ENCODE measurements at places on chromosomes 12 and 14.

DNA sequence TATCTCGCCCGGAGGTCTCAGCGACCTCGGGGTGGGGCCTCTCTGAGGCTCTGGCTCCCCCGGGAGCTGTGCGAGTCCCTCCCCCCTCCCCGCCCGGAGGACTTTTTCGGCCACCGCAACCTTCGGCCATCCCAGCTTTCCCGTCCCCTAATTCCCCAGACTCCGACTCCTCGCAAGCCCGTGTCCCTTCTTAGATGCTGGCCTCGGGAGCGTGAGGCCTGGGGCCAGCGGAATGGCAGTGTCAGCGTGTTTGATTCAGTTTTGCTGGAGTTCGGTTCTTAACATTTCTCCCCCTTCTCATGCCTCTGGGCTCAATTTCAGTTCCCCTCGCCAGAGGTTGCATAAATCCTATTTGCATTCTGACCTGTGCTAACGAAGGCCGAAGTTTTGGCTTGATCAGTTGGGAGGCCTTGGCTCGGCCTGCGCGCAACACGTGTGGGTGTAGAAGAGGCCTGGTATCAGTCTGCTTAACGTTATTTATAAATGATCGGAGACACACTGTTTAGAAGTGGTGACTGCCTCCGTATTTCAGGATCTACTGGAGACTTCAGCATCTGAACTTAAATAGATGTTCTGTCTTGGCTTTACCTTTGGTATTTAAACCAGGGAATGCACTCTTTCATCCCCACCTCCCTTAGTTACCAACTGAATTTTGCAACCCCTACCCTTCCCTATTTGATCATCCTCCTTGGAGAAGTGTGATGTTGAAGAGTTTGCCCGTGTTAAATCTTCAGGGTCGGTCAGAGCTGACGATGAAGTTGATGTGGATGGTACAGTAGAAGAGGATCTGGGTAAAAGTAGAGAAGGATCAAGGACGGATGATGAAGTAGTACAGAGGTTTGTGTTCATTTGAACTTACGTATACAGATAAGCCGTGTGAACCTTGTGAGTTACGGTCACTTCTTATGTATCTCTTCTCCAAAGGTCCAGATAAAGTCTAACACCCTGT lies 851 bp downstream of the HSP90B1 start:
- peak; percentile 68 for DNase-seq

- no peak for DNase-seq
Measured at GRCh38 chr14:50520947-50521815, 11.2 kb downstream of the MAP4K5 start.

- no peak for DNase-seq
Measured at GRCh38 chr12:19201661-19202060, 72.1 kb downstream of the PLEKHA5 start.

DNA sequence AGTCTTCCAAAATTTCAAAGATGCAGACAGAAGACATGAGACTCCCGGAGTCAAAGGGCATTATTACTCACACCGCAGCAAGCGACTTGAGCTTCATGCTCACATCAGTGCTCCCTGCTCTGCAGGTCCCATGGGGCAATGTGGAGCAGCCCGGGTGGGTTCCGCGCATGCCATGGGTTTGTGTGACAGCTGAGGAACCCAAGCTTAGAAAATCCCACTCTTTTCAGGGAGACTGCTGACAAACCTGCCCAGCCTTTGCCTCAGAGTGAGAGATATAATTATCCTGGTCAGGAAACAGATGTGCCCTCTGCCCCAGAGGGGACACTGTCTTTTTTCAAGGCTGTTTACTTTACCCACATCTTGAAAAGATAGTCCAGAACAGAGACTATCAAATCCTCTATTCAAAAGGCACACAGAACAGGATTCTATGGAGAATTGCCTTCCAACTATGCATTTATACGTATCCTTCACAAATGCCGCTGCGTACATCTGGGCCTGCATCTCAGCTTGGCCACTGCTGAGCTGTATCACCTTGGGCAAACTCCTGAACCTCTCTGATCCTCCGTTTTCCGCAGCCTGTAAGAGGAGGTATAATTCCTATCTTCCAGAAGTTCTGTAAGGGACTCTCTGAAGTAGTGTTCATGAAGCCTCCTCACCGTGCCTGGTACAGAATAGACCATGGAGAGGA lies 16.0 kb downstream of the C14orf132 start:
- no peak for DNase-seq

DNA sequence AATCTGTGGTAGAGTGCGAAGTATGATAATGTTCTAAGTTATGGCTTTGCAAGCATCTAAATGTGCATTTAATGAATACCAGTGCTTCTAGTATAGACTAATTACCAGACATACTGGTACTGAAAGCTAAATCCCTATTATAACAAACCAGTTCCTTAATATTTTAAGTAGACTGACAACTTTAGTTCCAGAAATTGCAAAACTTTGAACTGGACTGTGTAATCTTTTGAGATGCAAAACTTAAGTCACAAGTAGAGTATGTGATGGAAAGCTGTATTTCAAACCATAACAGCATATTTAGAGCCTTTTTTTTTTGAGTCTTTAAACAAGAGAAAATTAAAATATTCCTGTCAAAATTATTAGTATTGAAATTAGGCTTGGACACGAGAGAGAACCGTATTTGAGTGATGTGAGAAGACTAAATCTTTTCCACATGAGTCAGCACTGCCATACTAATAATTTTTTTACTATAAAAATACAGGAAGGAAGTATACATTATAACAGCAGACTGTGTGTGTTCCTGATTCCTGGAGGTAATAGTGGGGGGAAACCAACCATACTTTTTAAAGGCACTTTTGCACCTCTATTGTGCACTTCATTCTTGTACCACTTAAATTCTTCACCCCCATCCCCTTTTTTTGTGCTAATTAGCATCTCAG lies 45.5 kb downstream of the PPM1A start:
- no peak for DNase-seq

- DNase-seq = no peak
Measured at GRCh38 chr14:29545714-29546113, 381.9 kb downstream of the PRKD1 start.

DNA sequence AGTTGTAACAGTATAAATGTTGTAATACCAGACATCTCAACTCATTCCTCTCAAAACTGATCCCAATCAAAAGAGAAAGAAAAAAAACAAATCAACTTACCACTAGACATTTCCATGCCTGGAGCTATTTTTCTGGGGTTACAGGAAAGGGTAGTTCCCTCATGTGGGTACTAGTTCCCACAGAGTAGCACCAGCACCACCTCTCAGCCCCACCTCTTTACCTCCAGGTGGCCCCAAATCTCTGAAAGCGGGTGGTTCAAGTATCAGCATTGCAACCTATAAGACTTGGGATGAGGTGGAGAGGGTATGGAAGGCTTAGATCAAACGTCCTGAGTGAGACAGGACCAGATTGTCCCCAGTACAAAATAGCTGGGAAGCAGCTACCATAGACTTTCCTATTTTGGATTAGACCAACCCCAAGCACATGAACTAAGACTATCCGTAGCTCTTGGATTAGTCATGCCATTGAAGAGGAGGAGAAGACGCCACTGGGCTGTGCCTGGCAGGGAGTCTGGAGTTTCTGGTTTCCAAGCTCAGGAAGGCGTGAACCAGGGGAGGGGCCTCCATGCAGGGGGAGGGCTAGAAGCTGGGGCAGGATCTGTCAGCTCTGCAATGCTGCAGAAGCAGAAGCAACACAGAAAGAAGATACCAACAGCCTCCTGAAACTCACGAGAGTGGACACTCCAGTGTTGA lies at the start of gene SLC39A2:
SLC39A2 (plus strand) TSS at position 620 of the 693 bp plus-strand sequence. CDS start 154 bp downstream, outside the sequence.
- DNase-seq = no peak

DNA sequence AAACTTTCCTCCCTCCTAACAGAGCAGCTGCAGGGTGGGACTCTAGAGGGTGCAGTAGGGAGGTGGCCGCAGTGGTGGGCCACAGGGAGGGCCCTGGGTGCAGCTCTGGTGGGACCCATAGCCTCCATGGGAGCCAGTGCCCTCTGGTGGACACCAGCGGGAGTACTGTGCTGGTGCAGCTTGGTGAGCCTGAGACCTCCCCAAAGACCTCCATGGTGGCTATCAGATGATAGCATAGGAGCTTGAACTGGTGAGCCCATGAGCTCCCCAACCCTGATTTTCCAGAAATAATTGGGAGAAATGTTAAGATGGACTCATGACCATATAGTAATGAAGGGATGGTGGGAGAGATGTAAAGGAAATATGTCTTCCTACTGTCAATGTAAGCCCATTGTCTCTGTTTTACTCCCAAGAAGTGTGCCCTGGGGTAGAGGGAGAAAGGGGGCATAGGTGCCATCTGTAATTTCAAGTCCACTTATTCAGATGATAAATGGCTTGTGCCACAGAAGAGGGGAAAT lies 98.7 kb downstream of the GAS2L3 start:
- DNase-seq = peak; percentile 16

DNA sequence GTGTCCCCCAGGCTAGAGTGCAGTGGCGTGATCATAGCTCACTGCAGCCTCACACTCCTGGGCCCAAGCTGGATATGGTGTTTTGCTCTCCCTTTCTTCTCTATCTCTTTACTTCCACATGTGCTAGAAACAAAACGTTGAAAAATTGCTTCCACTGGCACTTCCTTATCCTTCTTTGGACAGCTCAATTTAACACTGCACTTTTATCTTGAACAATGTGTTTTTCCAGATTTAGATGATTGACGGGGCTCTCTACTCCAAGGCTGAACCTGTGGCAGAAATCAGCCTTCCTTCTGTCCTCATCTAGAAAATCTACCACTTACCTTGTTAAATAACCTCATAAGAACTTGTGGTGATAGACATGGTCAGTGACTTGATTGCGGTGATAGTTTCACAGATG lies 165.1 kb downstream of the DAD1 start:
- no peak for DNase-seq

DNA sequence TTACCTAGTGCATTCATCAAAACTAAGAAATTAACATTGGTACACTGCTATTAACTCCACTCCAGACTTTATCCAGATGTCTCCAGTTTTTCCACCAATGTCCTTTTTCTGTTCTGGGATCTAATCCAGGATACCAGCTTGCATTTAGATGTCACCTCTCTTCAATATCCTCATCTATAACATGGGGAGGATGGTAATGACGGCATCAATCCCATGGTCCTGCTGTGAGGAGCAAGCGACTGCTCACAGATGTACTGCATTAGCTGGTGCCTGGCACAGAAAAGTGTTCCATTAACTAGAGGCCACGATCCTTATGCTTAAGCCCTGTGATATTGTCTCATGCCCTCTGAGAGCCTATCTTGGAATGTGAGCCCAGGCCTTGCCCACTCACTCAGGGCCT lies 53.8 kb downstream of the CALM1 start:
- DNase-seq = no peak

GRCh38 chr14:65676361-65677014 lies 264.0 kb downstream of the FUT8 start:
- no peak for DNase-seq

DNA sequence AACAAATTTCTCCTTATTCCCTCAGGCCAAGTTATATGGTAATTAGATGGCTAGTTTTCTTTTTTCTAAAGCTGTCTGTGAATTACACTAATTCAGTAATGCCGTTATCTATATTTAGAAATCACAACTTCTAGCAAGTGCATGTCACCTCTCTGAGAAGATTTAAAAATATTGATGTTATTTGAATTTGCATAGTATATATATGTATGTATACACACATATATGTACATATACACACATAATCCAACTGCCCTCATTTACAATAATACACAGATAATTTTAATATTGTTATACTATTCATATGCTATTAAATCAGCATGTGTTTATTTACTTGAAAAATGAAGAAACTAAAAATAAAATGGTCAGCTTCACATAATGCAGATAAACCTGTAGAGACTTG lies 563.9 kb downstream of the SLC16A7 start:
- no peak for DNase-seq

- no peak for DNase-seq
Measured at GRCh38 chr12:120855823-120856588, 48.2 kb downstream of the SPPL3 start.

GRCh38 chr14:77856941-77857340 lies 57.0 kb downstream of the ADCK1 start:
- DNase-seq = no peak

- DNase-seq = no peak
Measured at GRCh38 chr12:67926063-67926462, 63.2 kb upstream of the IFNG-AS1 start.

DNA sequence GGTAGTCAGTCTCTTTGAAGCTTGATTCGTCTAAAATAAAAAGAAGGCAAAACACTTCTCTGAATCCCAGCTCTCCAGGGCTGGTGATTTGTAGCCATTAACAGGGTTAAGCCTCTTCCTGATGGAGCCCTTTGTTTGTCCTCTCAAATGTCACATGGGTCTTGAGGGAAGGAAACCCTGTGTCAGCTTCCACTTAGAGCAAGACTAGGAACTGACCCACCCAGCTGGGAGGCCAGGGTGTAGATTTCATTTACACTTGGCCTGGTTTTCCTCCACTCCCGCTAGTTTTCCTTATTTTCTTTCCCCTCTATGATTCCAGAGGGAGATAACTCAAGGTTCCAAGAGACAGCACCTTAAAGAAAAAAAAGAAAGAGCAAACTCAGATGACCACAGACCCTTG lies 230.5 kb upstream of the EGLN3 start:
- no peak for DNase-seq

- peak; percentile 26 for DNase-seq
Measured at GRCh38 chr12:58346032-58346632, 404.8 kb downstream of the ATP23 start.

- DNase-seq = no peak
Measured at GRCh38 chr14:98952593-98953350, 319.2 kb downstream of the BCL11B start.

- DNase-seq = no peak
Measured at GRCh38 chr14:51950007-51950406, 39.3 kb upstream of the RTRAF start.

DNA sequence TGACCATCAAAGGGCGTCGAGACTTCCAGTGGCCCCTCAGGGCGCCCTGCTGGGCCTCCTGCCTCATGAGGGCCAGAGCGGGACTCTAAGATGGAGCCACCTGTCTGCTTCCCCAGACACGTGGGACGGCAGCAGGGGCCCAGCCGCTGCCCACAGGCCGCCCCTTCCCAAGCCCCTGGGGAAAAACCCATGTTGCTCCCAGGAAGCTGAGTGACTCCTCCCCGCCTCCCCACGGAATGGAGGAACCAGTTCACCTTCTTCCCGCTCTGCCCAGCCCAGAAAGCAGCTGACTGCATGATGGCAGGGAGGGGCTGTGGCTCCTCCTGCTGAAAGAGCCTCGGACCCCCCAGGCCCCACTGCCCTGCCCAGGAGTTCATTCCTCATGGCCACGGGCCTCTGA lies 14.9 kb downstream of the RAB35 start:
- DNase-seq = no peak

DNA sequence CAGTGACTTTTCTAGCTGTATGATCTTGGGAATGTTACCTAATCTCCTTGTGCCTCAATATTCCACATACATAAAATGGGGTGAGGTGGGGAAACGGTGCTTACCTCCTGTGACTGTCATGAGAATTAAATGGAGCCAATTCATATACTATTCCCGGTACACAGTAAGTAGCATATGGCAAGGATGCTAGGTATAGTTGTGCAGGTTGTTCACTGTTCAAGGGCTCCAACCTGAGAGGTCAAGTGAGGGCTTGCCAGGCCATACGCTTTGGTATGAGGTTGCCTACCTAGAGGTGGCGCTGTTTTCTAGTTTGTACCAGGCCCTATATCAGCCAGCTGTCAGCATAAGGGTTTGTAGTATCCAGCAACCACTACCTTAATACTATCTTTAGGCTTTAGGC lies 3.6 kb upstream of the BATF start:
- peak; percentile 46 for DNase-seq

Measured in B cell (primary cell).